Ascending aorta (tissue), 2 donors: ENCODE measurements at places on chromosomes 4 and X. TPM values are rescaled to one million over a fixed set of nuclear protein-coding genes. Genes with fewer than 3 reads are reported as not detected.

Gene MND1
- not detected for total RNA-seq

DNA sequence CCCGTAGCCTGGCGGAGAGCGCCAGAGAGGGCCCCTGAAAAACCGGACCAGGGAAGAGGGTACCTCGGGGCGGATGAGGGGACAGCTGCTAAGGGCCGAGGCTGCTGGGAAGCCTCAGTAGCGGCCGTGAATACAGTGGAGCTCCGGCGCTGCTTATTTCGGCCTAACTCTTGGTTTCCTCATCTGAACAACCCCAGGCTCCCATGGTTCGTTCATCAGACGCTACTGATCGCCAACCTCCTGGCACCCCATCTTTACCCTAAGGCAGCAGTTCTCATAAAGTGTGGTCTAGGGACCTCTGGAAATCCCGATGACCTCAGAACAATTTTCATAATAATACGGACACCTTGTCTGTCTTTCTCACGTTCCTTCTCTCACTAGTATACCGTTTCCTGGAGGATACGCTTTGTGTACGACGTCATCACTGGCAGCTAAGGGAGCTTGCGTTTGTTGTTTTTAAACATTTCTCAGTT lies 645 bp upstream of the RAB28 start:
- DNase-seq, result no peak

DNA sequence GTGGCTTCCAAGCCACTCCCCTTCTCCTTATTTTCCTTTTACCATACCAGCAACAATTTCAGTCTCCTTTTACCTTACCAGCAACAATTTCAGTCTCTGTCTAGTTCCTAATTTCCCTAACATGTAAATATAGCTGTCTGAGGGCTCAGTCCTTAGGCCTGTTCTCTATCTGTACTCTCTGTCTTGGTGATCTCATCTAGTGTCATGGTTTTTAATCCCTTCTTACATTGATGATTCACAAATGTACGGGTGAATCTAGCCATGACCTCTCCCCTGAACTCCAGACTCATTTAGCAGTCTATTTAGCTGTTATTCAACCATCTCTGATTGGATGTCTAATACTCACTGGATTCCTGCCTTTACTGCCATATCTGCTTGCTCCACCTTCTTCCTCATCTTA lies 7.2 kb downstream of the IL15 start:
- no peak for DNase-seq

Gene DMP1
- not detected for total RNA-seq

- DNase-seq, result no peak
Measured at GRCh38 chr4:152817331-152817730, 37.6 kb downstream of the ARFIP1 start.
